ENCODE measurements at places on chromosomes 7 and 10.

DNA sequence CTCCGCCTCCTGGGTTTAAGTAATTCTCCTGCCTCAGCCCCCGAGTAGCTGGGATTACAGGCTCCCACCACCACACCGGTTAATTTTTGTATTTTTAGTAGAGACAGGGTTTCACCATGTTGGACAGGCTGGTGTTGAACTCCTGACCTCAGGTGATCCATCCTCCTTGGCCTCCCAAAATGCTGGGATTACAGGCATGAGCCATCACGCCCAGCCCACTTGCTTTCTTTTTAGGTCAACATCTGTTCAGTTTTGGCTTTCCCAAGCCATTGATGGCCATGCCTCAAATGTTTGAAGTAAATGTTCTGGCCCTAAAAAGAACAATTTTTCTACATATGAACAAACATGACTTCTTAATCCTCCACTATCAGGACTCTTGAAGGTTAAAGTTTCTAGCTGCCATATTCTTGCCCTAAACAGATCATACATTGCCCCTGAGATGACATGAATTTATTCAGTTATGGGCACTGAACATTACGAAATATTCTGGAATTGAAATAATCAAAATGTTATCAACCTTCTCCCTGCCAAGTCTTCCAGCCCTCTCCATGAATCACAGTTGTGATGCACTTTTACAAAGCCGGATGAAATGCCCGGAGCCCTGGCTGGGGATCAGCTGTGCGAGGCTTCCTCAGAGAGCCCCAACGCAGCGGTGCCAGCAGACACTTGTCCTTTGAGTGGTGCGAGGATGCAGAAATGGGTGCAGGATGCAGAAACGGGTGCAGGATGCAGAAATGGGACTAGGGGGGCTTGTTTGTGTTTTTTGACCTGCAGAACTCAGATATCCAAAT lies 2.9 kb downstream of the MRLN start:
- no peak for DNase-seq

GRCh38 chr7:157570531-157571200 lies 233.9 kb downstream of the DNAJB6 start:
- DNase-seq = no peak

GRCh38 chr10:28533571-28534304 lies 820 bp downstream of the WAC start:
- DNase-seq = no peak

DNA sequence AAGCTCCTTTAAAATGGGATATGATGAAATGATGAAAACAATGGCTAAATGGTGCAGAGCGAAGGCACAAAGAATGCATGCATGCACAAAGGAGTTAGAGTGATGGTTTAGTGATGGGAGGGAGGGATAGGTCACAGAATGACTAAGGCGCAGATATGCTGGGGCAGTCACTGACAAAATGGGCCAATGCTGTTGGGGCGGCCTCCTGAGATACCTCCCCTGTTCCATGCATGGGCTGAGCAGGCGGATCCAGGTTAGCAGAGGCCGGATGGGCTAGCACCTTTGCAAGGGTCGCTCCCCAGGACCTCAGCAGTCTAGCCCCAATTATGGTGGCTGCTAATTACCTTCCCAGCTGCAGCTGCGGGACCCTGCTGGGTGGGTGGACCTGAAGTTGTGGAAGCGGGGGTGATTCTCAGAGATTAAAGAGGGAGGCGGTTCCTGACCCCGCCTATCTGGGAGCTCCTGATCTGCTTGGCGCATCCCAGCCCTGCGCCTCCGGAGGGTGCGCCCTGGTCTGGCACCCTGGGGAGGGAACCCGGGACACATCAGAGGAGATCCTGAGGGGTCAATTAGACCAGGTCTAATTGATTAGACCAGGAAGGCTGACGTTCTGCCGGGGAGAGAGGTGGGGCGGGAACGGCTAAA lies 175.0 kb downstream of the CYP26A1 start:
- DNase-seq = no peak

GRCh38 chr7:26937939-26938623 lies 73.7 kb upstream of the SKAP2 start:
- DNase-seq = no peak

DNA sequence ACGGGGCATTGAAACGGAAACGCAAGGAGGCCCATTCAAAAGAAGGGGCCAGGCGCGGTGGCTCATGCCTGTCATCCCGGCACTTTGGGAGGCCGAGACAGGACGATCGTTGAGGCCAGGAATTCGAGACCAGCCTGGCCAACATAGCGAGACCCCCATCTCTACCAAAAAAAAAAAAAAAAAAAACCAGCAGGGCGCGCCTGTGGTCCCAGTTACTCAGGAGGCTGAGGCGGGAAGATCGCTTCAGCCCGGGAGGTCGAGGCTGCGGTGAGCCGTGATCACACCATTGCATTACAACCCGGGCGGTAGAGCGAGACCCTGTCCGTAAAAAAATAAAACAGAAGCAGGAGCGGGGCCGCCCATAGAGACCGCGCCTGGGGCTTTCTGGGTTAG lies 396 bp downstream of the PSMG3 start:
- no peak for DNase-seq

DNA sequence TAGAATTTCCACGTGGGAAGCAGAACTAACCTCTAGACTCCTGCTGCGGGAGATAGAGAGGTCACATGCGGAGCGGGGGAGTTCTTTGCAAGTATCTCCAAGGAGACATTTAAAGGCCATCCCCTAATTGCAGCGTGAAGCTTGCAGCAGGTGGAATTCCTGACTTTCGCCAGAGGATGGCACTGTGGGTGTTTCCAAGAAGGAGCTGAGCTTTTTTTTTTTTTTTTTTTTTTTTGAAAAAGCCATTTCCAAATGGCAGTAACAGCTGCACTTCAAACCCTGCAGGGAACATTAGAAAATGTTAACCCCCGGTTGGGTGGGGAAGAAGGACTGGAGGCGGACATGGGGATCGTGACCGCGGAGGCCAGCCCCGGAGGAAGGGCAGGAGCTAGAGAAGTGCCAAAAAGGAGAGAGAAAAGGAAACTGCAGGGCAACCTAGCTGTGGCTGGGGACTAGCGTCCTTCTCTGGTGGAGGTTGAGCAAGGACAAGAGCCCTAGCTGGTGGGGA lies 487.7 kb downstream of the TYW1 start:
- DNase-seq = no peak

GRCh38 chr10:60073781-60074656 lies 167.7 kb upstream of the CCDC6 start:
- DNase-seq = peak; percentile 60

GRCh38 chr10:132036153-132036886 lies 29.4 kb upstream of the JAKMIP3 start:
- no peak for DNase-seq

- no peak for DNase-seq
Measured at GRCh38 chr10:24569828-24570657, 153.6 kb downstream of the ARHGAP21 start.

DNA sequence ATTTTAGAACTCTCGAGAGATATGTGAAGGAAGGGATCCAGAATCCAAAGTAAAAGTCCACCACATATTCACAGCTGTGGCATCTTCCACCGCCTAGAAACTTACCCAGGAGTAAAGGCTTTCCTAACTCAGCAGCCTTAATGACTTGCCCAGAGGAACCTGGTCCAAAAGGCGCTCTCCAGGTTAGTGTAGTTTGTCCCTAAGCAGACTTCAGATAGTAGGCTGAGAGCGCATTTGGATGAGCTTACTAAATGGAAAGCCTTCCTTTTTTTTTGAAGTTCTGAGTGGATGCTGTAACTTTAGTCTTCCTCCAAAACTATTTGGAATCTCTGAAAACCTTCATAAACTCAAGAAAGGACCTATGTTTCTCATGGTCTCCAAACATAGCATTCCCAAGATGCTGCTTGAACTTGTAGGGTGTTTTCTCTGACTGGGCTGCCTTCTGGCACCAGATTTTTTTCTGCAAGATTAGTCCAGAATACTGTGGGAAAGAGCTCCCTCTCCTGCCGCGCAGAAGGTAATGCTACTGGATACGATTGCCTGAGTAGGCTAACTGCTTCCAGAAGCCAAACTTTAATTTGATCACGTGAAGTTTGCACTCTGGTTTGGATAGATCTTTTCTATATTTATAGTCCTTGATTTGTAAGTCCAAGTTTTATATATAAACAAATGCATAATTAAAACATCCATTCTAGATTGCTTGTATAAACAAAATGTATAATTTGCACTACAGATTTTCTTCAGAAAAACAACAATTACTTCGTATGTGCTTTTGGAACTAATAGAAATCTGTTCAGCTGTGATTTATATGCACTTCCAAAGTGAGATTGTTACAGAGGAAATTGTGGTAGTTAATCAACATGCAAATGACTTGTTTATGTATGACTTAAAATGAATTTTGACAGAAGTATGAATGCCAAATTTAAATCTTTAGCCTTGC lies 19.6 kb upstream of the GPR37 start:
- DNase-seq = peak; percentile 12

DNA sequence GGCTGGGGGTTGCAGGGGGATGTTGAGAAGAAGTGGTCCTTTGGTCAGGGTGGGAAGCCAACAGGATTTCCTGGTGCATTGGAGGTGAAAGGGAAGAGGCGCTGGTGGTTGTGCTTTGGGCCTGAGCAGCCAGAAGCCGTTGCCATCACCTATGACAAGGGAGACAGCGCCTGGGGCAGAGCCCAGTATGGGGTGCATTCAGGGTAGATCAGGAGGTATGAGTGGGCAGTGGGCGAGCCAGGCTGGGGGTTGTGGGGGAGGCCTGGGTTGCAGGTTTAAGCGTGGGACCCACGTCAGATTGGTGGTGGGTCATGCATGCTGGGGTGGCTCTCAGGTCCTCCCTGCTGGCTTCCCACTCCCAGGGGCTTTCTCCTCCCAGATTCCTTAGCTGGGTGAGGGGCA lies 6.3 kb upstream of the PILRB start:
- no peak for DNase-seq

GRCh38 chr7:1998146-1998545 lies 234.6 kb downstream of the MAD1L1 start:
- DNase-seq = no peak

GRCh38 chr7:130831817-130832481 lies 97.9 kb upstream of the KLF14 start:
- DNase-seq = no peak

GRCh38 chr7:16711730-16712129 lies 41.8 kb upstream of the TSPAN13 start:
- no peak for DNase-seq

- DNase-seq = no peak
Measured at GRCh38 chr10:70477661-70478162, 855 bp upstream of the PALD1 start.

DNA sequence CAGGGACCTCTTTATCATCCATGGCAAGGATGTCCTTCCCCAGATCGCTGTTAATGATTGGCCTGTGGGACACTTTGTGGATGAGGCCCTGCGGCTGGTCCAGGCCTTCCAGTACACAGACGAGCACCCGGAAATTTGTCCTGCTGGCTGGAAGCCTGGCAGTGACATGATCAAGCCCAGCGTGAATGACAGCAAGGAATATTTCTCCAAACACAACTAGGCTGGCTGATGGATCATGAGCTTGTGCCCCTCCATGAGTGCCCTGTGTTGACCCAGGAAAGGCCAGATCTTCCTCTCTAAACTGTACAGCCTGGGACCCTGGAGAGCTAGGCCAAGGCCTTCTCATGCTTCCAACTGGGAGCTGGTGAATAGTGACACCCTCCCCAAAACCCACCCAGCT lies 124.1 kb downstream of the CUL2 start:
- DNase-seq = no peak

GRCh38 chr10:734481-734880 lies 45.0 kb upstream of the DIP2C start:
- no peak for DNase-seq

GRCh38 chr10:26291721-26292480 lies 75.3 kb downstream of the GAD2 start:
- DNase-seq = no peak

- DNase-seq = no peak
Measured at GRCh38 chr7:90833443-90833842, 237.3 kb downstream of the CDK14 start.

GRCh38 chr7:134690614-134691504 lies 44.2 kb downstream of the BPGM start:
- DNase-seq = no peak

DNA sequence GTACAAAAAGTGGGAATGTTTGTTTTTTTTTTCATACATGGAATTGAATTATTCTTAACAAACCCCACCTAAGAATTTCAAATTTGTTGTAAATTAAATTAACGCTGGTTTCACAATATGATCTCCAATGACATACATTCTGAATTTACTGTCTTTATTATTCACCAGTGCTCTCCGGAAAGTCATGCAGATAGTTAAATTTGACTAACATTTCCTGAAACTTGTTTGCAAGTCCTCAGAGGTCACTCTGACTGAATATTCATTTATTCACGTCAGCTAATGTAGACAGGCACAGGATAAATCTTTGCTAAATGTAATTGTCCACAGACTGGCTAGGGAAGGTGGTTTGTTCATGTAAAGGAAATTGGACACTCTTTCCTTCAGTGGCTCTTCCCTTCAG lies 730.4 kb downstream of the PHTF2 start:
- no peak for DNase-seq

- no peak for DNase-seq
Measured at GRCh38 chr10:124087672-124088634, 5.4 kb downstream of the CHST15 start.

- DNase-seq = no peak
Measured at GRCh38 chr10:10758306-10758705, 259.4 kb upstream of the CELF2 start.

- no peak for DNase-seq
Measured at GRCh38 chr7:2498708-2499107, 20.9 kb upstream of the LFNG start.

- no peak for DNase-seq
Measured at GRCh38 chr10:10804061-10804460, 213.6 kb upstream of the CELF2 start.

- DNase-seq = no peak
Measured at GRCh38 chr7:20276705-20277472, 53.8 kb upstream of the ITGB8 start.

GRCh38 chr10:126667568-126667967 lies 2.9 kb downstream of the C10orf90 start:
- DNase-seq = no peak

- DNase-seq = no peak
Measured at GRCh38 chr7:64887756-64888508, 15.1 kb upstream of the ZNF273 start.

DNA sequence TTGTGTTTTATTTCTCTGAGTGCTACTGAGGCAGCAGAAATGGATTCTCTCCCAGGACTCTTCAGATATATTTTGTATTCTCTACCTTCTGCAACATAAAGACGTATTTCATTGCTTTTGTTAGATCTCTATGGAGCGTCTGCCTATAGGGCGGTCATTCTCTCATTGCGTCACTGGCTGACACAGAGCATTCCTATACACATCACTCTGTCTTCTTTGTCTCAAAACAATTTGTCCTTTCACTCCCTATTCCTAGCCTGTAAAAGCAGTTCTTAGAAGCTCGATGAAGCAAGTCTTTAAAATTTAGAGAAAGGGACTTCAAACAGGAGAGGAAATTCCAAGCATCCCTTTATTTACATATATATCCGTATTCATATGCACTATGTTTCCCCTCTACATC lies 120.6 kb downstream of the CPED1 start:
- DNase-seq = no peak

All from GM12864 (cell line).